ENCODE measurements at places on chromosomes 3 and 15.

- no peak for DNase-seq
Observed at GRCh38 chr3:106004137-106004681, 135.4 kb upstream of the CBLB start.

DNA sequence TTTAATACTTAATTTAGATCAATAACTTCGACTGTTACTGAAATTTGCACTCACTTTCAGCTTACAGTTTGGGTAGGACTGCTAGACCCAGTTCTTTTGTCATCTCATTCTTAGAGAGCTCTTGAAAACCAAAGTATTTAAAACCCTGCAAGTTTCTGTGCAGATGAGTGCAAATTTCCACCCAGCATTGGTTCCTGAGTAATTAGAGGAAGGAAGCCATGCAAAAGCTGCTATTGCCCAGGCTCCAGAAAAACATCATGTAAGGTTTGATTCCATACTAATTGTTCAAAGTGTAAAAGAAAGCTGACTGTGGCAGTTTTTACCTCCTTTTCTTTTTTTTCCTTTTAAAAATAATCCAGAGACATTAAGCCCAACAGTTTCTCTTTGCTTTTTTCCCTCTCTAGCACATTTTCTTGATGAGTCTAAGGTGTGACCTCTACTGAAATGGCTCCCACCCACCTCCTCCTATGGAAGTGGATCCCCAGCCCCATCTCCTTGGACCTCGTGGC lies 30.3 kb downstream of the ABHD2 start:
- DNase-seq = no peak

DNA sequence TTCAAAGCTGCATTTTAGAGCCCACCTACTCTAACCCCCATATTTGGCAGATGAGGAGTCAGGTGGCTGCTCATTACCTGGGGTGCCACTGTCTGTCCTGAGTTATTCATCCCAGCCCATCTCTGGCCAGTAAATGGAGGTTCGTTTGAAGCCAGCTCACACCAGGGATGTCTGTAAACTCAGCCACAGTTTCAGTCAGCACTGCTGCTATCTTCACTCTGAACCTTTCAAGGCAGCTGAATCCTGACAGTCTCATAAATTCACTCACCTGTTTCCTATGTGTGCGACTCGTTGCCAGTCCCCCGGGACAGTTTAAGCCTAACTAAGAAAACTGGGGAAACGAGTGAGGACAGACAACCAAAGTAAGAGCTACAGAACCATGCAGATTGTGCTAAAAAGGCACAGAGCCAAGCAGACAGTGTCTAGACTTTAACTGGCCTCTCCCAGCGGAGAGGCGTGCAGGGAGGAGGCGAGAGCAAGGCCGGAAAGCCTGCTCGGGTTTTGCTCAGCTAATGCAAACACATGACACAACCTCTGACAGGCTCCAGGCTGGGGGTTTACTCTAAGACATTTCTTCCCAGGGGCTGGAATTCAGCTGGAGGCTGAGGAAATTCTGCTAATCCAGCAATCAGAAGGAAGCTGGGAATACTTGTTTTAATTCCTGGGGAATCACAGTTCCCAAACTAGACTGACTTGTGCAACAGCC lies 12.0 kb downstream of the FSTL1 start:
- no peak for DNase-seq

DNA sequence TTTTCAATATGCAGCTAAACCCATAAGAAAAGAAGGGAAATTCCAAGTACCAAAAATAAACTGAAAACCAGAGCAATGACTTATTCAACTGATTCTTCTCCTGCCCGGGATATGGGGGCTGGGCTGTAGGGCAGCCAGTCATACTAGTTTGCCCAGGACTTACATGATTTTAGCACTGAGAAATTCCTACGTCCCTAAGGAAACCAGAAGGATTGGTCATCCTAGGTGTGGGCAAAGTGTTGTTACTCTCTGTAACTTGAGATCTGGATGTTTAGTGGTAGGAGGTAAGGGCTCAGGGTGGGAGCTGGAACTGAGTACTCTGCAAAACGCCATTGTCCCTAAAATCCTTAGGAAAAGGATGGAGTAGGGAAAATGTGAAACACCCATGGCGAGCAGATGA lies 1.2 kb upstream of the DAZL start:
- DNase-seq = no peak

DNA sequence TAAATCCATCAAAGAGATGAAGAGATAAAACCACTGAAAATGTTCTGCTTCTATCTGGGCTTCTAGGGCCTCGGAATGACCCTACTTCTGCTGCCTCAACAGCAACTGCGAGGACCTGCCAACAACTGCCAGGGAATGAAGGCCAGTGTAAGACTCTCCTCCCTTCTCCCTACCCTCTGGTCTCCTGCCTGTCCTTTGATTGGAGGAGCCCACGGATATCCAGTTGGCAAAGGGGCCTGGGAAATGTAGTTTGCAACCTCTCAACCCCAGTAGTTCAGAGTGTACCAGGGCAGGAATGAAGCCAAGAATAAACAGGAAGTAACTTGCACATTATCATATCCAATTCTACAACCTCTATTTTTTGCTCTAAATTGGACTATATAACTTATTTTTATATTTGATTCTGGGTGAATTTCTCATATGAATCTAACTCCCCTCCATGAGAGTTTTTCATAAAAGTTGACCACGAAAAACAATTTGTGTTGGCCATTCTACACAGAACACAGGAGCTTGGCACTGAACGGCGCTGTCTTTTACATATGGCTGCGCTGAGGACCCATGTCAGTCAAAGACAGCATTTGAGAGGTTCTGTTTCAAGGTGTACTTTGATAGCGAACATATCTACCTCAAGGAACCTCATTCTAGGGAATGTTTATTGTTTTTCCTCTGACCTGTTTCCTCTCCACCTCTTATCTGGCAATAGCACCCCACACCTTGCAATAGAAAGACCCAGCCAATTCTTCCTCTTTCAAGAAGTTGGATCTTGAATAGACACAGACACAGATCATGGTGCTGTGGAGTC lies 91.1 kb upstream of the RNF7 start:
- no peak for DNase-seq

DNA sequence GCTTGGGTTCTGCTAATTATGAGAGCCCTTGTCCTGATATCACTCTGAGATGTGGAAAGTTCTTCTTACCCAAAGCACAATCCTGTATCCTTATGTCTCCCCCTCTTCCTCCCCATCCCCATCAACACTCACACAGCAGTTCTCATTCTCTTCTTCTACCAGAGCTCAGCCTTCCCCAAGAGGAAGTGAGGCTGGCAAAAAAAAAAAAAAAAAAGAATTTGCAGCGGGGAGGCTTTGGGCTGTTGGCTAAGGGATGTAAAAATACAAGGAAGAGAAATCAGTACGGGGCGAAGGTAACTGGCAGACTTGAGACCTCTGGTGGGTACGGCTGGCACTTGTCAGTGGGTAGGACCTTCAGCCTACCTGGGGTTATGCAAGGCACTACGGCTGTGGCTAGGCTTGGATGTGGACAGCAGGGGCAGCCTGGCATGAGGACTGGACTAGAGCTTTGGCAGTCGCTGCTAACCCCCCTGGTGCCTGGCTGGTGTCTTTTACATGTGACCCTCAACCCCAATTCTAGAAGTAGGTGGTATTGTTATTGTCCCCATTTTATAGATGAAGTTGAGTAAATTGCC lies 5.4 kb downstream of the VIPR1 start:
- DNase-seq = no peak

- peak; percentile 2 for DNase-seq
Observed at GRCh38 chr15:67433495-67434099, 87.3 kb upstream of the C15orf61 start.

GRCh38 chr3:5579946-5580345 lies 392.4 kb downstream of the EDEM1 start:
- DNase-seq = no peak

GRCh38 chr3:89223188-89223587 lies 115.8 kb downstream of the EPHA3 start:
- DNase-seq = no peak

DNA sequence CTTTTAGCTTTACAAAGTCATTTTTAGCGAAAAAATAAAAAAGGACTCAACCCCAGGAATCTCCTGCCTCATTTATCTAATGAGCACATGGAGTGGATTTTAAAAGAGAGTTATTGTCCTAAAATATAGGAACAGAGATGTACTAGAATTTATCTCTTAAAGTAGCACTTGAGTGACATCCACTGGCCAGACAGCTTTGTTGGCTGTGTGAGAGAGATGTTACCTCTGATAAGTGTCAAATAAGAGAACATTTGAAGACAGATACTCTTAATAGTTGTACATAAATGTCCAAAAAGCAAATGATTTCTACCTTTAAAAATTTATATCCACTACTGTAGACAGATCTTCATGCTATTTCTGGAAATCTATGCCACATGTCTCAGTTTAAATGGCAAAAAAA lies 12.3 kb upstream of the MFSD1 start:
- no peak for DNase-seq

- DNase-seq = no peak
Observed at GRCh38 chr3:8154617-8155016, 347.0 kb upstream of the LMCD1 start.

DNA sequence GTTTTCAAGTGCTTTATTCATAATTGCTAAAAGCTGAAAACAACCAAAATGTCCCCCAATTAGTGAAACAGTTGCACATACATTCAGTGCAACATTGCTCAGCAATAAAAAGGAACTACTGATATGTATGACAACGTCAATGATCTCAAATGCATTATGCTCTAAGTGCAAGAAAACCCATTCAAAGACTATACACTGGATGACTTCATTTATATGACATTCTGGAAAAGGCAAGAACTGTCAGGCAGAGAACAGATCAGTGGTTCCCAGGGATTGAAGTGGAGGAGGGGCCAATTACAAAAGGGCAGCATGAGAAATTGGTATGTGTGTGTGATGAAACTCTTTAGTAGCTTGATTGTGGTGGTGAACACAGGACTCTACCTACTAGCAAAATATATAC lies 585.6 kb downstream of the TBL1XR1 start:
- no peak for DNase-seq

- DNase-seq = no peak
Observed at GRCh38 chr3:10437995-10438901, 67.1 kb downstream of the ATP2B2 start.

- no peak for DNase-seq
Observed at GRCh38 chr15:90436952-90437351, 48.9 kb downstream of the IQGAP1 start.

GRCh38 chr3:46912986-46913385 lies 35.5 kb downstream of the PTH1R start:
- no peak for DNase-seq

GRCh38 chr3:127745656-127746399 lies 73.1 kb downstream of the ABTB1 start:
- no peak for DNase-seq

- DNase-seq = no peak
Observed at GRCh38 chr3:178712247-178712646, 176.0 kb downstream of the KCNMB2 start.

DNA sequence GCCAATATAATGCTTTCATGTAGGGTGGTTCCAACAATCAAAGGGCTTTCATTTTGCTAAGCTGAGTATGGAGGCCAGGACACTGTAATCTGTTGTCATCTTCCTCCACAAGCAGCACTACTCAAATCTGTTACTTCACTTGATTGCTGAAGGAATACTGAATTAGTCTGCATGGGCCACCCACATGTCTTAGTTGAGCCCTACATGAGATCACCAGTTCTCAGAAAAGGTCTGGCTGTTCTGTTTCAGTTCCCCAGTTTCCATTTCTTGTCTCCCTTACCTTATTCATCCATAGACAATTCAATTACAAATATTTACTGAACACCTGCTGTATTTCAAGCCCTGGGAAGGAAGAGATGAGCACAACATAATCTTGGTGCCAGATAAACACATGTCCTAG lies 119.2 kb downstream of the FHIT start:
- no peak for DNase-seq

DNA sequence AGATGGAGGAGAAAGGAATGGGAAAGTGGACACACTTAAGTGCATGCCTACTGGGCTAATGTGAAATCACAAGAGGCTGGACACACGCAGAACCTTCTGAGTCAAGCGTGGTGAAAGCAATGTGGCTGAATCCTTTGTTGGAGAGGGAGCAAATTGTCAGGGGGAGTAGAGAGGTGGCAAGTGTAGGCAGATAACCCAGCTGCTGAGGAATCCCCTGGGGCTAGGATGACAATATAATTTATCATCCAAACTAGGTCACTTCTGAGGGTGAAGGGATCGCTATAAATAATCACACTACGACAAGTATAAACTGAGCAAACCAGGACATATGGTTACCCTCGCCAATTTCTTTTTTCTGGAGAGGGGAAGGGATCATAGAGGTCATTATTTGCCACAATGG lies 28.7 kb downstream of the TAMM41 start:
- no peak for DNase-seq

DNA sequence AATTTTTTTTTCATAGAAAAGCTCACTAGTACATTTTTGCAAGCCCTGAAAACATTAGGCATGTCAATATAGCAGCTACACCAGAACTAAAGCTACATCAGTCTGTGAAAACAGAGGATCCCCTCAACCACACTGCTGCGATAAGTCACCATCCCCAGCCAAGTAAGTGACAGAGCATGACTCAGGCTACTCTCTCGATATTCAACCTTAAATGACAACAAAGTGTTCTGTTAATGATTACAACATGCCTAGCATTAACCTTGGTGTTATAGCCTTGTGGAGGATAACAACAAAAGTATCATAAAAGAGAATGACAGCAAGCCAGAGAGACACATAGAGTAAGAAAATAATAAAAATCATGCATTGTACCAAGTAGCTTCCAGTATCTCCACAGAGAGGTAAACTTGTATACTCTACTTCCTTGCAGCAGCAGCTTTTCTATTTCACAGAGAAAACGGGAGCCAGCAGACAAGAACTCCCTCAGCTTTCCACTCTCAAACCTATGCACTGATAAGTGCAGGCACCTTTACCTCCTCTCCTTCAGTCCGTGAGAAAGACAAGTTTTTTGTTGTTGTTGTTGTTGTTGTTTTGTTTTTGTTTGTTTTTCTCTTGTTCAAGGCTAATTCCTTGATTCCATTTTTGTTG lies 76.6 kb downstream of the GBE1 start:
- no peak for DNase-seq

DNA sequence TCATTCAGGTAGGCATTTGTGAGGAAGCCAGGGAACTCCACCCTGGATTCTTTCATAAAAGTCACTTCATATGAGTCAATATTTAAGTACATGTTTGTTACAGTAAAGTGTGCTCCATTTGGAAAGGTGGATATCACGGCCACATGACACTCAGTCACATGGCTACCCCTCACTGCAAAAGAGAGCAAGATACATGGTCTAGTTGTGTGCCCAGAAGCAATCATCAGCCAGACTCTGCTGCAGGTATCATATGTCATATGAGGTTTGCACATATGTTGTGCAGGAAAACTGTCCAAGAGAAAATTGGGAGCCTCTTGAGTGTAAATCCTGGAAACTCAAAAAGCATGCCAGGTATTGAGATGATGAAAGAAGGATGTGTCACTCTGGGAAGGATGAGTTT lies 55.0 kb upstream of the NMNAT3 start:
- DNase-seq = no peak
